ENCODE measurements at places on chromosomes 13 and 19.

- DNase-seq: no peak
Measured at GRCh38 chr19:29499261-29499920, 26.4 kb upstream of the VSTM2B start.

GRCh38 chr19:7968008-7968795 is 24.7 kb upstream of the TIMM44 start:
- DNase-seq: no peak

GRCh38 chr19:40464059-40465024 is 1.2 kb downstream of the BLVRB start:
- peak; percentile 81 for DNase-seq

GRCh38 chr13:43307221-43307920 is 284.0 kb downstream of the DNAJC15 start:
- no peak for DNase-seq

GRCh38 chr13:79508224-79508961 is 27.4 kb downstream of the NDFIP2 start:
- DNase-seq: no peak

DNA sequence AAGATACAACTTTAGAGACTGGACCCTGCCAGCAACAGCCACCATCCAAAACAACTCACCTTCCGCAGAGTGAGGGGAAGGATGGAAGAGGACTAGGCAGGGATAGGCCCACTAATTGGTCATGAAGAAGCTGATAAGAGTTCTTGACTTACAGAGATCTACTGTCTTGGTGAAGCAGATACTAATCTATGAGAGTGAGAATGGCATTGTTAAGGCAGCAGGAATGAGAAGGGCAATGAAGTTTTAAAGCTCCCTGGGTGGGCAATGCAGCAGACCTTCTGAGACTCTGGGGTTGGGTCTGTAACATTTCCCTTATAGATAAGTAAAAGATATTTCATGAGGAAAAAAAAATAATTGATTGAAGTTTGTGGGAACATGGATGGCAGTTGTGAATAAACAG is 63.7 kb downstream of the KLF12 start:
- DNase-seq: no peak

DNA sequence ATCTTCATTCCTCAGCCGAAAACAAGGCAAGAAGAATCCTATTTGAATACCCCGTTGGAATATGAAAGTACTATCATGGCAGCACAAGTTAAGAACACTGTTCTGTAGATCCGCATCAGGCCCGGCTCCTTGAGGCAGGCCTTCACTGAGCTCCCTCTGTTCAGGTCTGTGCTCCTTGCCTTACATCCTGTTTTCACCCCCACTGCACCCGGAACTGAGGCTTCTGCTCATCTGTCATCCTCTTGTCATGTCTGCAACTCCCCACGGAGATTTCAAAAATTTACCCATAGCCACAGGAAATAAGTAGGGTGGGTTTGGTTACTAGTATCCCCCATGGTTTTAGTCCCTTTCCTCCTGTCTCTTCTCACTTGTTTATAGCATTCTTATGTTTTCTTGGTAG is 861.9 kb downstream of the GPC5 start:
- no peak for DNase-seq

GRCh38 chr13:28559636-28560259 is 64.8 kb upstream of the FLT1 start:
- no peak for DNase-seq

DNA sequence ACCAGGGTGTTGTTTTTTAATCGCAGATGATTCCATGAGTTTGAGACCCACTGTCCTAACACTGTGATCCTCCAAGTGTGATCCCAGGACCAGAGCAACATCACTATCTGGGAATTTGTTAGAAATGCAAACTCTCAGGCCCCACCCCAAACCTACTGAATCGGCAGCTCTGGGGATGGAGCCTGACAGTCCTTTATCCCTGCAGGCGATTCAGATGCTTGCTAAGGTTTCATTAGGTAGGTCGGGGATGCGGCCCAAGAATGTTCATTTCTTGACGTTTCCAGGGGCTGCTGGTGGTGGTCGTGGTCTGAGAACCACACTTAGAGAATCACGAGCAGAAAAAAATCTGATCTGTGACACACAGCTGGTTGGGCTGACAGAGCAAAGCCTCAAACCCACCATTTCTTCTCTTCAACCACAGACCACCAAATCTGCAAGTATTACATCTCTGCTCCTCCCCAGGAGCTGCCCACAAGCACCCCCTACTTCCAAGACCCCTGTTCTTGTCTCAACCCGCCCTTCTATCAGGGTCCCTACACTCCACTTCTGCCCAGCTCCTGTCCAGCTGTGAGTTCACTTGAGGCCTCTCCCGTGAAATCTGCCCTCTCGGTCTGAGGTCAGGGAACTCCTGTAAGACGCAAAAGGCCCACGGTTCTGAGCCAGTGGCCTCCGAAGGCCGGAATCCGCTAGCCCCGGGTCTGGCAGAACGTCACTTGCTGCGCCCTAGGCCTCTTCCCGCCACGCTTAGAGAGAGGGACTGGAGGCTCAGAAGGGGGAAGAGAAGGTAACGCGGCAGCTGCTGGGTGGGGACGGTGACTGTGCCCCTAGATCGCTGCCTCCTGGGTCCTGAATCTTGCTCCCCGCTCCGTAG is 1.1 kb upstream of the FARP1 start:
- DNase-seq: peak; percentile 66

GRCh38 chr13:111970494-111971141 is 96.3 kb upstream of the SOX1 start:
- no peak for DNase-seq

DNA sequence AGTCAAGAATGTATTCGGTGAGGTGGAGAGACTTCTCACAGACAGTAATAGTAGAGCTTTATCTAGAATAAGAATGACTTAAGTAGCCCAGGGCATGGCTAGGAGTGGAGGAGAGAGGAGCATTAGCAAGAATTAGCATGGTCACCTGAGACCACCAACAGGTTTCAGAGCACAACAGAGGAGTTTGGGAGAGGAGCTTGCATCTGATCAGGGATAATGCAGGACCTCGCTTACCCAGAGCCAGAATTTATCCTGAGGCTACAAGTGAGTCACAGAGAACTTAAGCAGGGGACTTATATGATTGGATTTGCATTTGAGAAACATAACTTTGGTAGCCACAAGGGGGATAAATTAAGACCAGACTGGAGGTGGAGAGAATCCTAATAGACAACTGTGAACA is 102.1 kb upstream of the FNDC3A start:
- no peak for DNase-seq

DNA sequence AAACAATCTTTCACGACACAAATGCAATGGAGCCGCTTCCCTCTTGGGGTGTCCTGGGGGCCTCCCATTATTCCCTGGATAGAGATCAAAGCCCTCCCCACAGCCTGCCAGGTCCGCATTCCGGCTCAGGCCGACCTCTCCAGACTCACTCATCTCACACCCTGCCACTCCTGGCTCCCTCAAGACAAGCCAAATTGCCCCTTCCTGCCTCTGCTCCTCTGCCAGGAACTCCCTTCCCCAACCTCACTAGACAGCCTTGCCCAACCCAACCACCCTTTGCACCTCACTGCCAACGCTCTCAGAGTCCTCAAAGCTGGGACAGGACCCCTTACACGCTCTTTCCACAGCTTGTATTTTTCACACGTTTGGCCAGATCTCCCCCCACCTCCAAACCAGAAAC is 1.5 kb downstream of the ABHD17A start:
- no peak for DNase-seq

DNA sequence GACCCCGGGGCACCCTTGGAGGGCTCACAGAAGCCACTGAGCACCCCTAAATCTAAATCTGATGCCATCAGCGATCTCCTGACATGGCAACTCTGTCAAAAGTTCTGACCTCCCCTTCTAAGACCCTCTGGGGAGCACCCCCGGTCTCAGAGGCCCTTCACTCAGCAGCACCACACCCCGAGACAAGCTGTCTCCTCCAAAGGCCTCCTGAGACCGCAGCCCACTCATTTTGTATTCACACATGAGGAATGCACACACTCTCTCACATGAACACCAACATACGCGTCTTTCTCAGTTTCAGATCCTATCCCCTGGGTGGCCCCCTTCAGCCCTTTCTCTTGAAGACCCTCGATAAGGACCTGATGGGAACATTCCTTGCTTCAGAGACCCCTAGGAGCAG is 2.6 kb downstream of the NDUFA11 start:
- no peak for DNase-seq

GRCh38 chr13:52765611-52766390 is 26.2 kb upstream of the CNMD start:
- no peak for DNase-seq

DNA sequence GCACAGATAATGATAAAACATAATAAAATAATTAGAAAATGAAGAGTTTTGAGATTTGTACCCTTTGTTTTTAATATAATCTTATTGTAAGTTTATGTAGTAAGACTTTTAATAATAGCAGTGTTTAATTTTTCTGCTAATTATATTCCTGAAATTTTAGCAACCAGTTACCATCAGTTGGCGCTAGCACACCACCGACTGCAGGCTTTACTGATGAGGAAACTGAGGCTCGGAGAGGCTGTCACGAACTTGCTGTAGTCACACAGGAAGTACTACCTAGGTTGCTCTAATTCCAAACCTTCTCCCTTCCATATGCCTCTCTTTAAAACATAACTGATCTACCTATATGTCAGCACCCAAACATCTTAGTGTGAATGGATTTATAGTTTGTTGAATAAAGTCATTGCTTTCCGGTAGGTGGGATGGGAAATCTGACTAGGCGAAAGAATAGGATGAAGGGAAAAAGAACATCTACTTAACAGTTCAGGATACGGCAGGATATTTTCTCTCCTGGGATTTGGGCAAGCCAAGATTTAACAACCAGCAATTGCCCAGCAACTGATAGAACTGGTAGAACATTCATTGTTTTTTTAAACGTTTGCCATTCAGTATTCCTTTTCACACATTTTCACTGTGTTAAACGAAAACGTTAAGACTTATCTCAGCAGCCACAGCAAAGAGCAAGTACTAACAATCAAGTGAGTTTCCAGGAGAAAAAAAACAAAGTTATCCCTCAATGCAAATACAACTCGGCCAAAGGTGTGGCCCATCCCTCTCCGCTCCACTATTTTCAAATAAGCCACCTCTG is 822 bp upstream of the RFXAP start:
- DNase-seq: no peak

GRCh38 chr13:108408672-108409071 is 139.2 kb downstream of the TNFSF13B start:
- DNase-seq: no peak

DNA sequence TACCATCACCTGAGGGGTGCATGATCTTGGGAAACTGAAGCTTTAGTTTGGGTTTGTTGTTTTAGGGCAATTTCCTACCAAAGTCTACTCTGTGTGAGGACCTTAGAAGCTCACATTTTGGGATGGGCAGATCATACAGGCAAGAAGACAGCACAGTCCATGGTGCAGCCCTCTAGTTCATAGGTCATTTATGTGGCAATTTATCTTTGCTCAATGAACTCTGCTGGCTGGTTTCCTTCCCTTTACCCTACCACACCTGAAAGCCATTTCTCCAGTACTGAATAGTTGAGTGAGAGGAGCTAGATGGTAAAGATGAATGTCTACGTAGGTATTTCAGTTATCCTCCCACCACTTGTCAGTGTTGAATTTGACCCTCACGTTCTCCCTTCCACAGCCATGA is 87.5 kb upstream of the KLF12 start:
- DNase-seq: no peak

DNA sequence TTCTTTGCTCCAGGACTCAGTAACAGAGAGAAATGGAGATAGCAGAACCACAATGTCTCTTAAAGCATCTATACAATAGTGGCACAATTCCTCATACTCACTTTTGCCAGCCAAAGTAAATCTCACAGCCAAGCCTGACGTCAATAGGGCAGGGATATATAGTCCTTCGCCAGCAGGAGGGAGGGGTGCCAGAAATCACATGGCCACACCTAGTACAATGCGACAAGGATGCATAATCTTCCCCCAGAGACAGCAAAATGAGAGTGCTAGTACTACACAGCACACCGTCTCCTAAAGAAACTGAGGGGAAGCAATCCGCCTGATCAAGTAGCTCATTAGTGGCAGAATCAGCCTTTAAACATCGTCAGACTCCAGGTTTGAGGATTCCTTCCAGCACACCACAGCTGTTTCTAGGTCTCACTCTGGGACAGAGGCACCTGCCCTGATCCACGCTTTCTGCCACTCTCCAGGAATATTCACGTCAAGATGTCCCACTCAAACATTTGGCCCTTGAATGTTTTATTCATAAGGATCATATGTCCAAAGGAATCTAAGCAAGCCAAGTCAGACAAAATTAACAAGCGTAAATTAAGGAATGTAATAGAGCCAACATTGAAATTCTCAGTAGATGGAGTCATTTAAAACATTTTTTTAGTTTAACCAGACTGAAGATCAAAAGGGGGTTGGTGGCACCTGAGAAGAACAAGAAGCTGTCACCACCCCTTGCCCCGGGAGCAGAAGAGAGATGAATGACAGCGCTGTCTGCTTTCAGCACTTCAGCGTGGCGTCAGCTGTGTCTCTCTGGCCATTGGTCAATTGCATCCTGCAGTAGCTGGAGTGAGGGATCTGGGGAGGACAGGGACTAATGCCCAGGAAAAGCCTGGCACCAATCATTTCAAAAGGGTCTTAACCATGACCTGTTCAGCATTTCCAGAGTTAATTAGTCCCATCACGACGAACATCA is 63.5 kb upstream of the SERP2 start:
- DNase-seq: no peak

GRCh38 chr13:101217086-101217485 is 199.2 kb downstream of the NALCN start:
- DNase-seq: no peak

DNA sequence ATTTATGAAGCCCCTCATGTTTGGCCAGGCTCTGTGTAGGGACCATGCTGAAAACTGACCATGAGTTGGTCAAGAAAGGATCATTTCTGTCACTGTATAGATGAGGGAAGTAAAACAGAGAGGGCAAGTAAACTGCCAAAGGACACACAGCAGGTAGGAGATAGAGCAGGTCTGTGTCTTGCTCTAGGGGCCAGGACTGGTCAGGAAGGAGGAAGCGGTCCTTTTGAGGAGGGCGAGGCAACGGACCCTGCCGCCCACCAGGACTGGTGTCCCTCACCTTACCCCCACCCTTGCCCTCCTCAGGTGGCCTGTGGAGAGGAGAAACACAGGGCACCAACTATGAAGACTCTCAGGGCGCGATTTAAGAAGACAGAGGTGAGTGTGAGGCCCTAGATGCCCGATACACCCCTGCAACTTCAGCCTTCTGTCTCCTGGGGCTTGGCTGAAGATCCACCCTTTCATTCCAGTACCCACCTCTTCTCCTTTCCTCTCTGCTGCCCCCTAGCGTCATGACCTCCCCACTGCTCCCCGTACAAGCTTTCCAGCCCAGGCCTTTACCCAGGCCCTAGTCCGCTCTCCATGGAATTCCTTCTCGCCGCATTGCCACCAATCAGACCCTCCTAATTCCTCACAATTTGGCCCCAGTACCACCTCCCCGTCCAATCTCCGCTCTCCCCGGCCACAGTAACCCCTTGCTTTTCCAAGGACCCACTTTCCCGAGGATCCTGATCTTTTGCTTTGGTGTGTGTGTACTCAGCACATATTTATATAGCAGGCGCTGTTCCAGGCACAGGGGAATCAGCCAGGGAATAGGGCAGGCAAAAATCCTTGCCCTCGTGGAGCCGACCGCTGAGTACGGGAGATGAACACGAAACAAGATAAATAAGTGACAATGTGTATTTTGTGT is 3.9 kb downstream of the ANKRD24 start:
- no peak for DNase-seq

GRCh38 chr13:55497486-55497885 is 1643.2 kb upstream of the PRR20A start:
- DNase-seq: no peak

GRCh38 chr13:51727634-51728274 is 76.2 kb downstream of the DHRS12 start:
- DNase-seq: no peak

GRCh38 chr19:54188215-54188871 is 1.0 kb downstream of the MBOAT7 start:
- no peak for DNase-seq
